ENCODE measurements at places on chromosomes 1 and 21.

- no peak for DNase-seq
Observed at GRCh38 chr1:214404154-214404553, 123.2 kb downstream of the SMYD2 start.

GRCh38 chr21:14531757-14532316, 14.3 kb downstream of the SAMSN1 start:
- DNase-seq = no peak

DNA sequence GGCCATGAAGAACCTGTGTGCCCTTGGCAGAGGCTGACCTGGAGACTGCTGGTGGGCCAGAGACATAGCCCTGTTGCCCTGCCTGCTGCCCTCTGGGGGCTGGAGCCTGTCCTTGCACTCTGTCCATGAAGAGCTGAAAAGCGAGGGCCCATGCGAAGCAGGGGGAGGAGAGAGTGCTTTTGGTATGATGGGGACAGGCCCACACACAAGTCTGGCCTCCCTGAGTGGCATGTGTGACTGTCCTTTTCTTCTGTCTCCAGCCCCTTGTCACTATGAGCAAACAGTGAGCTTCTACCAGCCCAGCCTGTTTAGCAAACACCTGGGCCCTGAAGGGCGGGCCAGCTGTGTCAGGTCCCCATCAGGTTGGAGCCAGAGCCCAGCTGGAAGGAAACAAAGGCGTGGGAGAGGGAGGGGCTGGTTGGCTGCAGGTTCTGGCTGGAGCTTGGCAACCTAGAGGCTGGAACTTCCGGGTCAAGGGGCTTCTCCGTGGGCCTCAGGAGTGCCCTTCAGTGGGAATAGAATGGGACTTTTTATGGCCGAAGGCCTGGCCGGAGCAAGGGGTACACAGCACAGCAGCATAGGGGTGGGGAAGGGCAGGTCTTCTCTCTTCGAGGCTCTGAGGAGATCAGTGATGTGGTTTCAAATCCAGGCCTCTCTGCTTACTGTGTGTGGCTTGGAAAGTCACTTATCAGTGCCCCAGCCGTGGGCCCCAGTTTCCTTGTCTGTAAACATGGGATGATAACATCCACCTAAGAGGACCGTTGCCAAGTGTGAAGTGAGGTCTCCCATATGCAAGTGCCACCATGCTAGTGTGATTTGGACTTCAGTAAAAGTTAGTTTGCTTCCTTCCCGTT, 14.3 kb downstream of the QSOX1 start:
- peak; percentile 34 for DNase-seq

DNA sequence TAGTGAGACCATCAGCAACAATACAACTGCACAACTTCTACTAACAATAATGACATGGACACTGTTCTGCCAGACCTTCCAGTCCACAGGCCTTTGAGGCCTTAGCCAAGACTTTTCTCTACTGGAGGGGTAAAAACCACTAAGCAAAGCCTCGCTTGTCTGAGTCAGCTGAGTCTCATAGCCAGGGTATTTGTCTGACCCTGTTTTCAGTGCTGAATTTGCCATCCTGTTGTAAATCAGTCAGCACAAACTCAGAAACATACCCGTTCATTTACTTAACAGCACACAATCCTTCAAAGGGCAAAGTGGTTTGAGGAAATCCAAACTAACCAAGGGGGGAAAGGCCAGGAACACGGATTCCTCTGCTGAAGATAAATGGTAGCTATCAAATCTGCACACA, 537.8 kb downstream of the SMYD3 start:
- DNase-seq = no peak

GRCh38 chr1:98426092-98426491, 235.4 kb upstream of the SNX7 start:
- no peak for DNase-seq

GRCh38 chr1:201304126-201304525, 20.8 kb downstream of the PKP1 start:
- DNase-seq = no peak

All from NCI-H526 (cell line).